MG63 (cell line): ENCODE measurements at places on chromosomes 1 and 21.
A peak's percentile ranks its signal among the peaks of the same experiment; 100 is the strongest.

- no peak for DNase-seq
Measured at GRCh38 chr1:205170532-205171269, 40.8 kb downstream of the DSTYK start.

DNA sequence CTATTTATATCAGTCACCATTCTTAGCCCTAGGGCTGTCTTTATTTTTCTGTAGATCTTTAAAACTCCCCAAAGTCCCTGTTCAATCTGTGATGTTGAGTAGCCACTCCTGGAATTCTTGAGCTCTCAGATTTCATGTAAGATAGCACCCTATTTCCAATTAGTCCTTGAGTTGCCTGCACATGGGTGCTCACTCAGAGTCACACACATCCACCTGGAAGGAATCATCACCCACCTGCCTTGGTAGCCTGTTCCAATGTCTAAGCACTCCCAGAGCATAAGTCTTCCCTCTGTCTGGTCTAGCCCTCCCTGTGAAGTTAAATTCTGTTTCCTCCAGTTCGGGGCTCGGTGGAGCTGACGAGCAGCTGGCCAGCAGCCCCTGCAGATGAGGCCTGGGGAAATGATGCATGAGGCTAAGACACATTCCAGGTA, 14.7 kb upstream of the ATF3 start:
- no peak for DNase-seq

DNA sequence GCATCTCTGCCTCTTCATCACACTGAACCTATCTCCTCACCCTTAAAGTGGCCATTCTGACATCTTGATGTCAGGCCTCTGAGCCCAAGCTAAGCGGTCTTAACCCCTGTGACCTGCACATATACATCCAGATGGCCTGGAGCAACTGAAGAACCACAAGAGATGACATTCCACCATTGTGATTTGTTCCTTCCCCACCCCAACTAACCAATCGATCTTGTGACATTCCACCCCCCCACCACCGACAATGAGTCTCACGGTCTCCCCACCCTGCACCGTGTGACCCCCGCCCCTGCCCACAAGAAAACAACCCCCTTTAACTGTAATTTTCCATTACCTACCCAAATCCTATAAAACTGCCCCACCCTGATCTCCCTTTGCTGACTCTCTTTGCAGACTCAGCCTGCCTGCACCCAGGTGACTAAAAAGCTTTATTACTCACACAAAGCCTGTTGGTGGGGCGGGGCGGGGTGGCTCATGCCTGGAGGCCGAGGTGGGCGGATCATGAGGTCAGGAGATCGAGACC, 21.0 kb upstream of the PINK1 start:
- peak; percentile 80 for DNase-seq

DNA sequence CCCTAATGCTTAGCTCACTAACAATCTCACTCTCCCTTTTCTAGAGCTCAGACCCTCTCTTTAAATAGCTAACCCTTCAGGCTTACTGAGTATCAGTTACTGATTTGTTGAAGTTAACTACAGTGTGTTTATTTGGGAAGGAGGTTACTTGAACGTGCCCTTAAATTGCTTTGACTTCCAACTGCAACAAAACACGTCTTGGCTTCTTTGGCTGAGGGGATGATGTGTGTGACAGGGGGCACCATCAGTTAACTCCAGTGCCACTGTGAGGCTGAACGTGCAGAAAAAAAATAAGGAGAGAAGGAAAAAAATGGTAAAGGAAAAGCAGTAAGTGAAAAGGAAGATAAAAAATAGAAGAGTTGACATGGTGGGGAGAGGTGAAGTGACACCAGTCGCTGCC, 75.1 kb upstream of the NRIP1 start:
- DNase-seq = no peak

DNA sequence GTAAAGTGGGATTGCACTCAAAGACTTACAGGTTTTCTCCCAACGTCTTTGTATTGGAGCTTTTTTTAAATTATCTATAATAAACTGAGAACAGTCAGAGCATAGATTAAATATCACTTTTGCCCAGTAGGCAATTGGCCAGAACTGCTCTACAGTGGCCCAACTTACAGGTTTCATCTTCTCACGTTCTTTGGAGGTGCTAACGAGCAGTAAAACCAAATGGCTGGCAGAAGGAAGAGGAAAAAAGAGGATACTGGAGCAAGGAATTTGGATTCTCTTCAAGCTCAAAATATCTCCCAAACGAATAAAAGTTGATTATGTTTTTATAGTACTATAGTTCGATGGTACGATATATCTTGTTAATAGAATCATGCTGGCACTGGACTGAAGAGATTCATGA, 201.1 kb downstream of the ROR1 start:
- no peak for DNase-seq

DNA sequence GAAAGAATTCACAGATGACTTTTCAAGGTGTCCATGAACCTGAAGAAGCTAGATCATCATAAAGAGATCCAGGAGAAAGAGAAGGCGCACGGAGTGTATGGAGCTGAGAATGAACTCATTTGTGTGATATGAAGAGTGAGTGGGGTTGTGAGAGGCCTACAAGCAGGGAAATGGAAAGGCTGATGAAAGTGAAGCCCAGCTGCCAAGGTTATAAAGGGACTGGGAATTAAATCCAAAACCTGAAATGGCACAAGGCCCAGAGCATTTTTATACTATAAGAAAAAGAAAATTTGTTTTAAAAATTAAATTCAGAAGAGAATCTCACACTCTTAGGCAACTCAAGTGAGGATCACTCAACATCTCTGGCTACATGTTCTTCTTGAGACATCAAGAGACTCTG, 43.4 kb downstream of the HSD3B1 start:
- no peak for DNase-seq

- no peak for DNase-seq
Measured at GRCh38 chr1:79633456-79633855, 626.9 kb upstream of the ADGRL4 start.

DNA sequence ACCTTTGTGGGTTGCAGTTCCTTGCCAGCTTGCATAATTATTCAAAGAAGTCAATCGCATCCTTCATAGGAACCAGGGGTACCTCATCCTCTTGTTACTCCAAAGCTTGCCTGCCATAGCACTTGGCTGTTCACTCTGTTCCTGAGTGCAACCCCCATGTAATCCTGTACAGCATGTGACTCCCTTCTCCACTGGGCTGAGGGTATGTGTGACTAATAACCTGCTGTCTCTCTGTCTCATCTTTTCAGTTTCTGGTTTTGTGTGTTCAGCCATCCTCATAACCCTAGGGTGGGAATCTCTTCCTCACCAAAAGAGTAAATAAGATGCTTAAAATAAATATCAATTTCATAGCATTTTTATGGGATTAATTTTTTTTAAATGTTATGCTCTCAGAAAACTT, 351.9 kb downstream of the S1PR1 start:
- no peak for DNase-seq

- peak; percentile 6 for DNase-seq
Measured at GRCh38 chr1:28104866-28105467, 16.6 kb upstream of the EYA3 start.

DNA sequence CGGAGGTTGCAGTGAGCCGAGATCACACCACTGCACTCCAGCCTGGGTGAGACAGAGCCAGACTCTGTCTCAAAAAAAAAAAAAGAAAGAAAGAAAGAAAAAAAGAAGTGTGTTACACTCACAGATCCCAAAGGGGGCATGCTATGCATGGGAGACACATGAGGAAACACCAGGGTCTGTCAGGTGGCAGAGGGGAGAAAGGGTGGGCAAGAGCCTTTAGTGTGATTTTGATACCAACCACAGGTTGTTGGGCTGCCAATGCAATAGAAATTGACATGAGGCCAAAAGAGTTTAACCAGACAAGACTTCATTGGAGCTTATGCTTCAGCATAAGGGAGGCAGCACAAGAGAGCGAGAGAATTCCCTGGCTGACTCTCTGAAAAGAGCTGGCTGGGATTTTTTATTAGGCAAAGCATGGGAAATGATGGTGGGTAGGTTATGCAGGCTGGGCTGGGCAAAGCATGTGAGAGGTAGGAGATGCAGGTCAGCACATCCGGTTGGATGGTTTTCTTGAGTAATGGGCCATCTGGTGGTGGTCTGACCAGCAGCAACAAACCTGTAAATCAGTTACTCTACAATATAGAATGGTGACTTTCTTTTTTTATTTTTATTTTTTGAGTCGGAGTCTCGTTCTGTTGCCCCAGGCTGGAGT, 11.7 kb upstream of the EXTL1 start:
- DNase-seq = no peak

- no peak for DNase-seq
Measured at GRCh38 chr1:70265946-70266345, 44.8 kb downstream of the SRSF11 start.

- no peak for DNase-seq
Measured at GRCh38 chr21:38474124-38474523, 24.2 kb downstream of the ERG start.

DNA sequence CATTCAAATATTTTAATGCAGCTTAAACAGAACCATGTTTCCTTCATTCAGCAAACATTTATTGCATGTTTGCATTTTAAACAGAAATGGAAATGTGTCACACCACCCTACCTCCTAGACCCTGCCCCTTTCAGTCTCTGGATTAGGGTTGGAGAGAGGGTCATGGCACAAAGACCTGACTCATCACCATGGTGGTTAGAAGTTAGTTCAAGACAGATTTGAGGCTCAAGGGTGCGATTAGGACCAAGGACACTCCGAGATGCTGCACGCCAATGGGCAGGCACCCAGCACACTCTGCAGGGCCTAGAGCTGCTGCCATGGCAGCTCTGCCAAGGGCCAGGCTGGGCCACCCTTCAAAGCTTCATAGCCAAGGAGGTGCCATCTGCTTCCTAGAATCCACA, 86.9 kb downstream of the NAV1 start:
- DNase-seq = peak; percentile 68

DNA sequence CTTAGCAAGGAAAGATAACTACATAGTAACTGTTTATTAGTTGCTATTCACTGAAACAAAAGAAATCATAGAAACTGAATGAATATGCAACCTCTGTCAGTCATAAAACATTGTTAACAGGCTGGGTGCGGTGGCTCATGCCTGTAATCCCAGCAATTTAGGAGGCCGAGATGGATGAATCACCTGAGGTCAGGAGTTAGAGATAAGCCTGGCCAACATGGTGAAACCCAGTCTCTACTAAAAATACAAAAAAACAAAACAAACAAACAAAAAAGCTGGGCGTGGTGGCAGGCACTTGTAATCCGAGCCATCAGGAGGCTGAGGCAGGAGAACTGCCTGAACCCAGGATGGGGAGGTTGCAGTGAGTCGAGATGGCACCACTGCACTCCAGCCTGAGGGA, 44.1 kb downstream of the CRB1 start:
- DNase-seq = peak; percentile 9

DNA sequence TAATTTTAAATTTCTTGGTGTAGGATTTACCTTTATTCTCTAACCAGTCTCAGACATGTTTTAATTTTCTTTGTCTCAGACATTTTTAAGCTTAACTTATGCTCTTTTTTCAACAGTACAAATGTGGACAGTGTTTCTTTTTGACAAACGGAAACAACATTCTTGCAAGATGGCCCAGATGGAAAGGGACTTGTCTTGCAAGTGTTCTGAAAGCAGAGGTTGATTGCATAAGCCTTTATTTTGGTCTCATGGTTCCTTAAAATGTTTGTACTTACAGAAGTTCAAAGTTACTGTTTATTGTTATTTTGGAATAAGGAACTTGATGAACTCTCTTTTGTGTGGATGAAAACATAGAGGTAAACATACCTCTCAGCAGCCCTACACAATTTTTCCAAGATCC, 22.9 kb downstream of the SMAP2 start:
- no peak for DNase-seq

DNA sequence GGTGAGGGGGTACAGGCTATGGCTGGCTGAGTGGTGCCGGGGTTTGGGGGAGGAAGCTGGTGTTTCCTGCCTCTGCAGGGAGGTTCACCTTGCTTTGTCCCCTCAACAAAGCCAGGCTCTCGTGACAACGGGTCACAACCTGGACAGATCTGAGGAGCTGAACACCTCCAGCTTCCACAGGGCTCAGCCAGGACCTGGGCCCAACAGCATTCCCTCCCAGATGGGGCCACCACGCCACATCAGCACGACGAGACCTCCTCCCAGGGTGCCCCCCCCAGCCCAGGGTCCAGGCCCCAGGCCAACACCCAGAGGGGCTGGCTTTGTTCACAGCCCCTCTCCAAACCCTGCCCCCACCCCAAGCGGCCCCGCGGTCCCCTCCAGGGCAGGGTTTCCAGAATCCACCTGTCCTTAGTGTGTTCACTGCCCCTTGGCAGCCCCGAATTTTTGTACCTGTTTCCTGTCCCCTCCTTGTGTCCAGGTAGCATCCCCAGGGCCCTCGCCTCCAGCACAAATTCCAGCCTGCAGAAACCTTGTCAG, 34.7 kb downstream of the UBE2G2 start:
- no peak for DNase-seq

DNA sequence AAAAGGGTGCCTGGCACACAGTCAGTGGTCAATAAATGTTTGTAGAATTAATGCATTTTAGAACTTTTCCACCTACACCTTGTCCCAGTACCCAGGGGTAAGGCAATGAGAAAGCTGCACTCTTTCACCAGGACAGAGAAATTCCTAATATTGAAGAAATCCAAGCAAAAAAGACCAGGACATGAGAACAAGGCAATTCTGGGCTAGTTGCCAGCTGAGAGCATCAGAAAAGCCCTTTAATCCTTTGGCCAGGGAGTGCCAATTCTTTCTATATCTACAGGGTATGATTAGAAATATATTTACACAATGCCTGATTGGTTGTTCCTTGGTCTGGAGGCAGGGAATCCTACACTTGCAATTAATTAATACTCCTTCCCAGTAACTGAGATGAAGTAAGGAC, 492.4 kb upstream of the NFIA start:
- DNase-seq = no peak

DNA sequence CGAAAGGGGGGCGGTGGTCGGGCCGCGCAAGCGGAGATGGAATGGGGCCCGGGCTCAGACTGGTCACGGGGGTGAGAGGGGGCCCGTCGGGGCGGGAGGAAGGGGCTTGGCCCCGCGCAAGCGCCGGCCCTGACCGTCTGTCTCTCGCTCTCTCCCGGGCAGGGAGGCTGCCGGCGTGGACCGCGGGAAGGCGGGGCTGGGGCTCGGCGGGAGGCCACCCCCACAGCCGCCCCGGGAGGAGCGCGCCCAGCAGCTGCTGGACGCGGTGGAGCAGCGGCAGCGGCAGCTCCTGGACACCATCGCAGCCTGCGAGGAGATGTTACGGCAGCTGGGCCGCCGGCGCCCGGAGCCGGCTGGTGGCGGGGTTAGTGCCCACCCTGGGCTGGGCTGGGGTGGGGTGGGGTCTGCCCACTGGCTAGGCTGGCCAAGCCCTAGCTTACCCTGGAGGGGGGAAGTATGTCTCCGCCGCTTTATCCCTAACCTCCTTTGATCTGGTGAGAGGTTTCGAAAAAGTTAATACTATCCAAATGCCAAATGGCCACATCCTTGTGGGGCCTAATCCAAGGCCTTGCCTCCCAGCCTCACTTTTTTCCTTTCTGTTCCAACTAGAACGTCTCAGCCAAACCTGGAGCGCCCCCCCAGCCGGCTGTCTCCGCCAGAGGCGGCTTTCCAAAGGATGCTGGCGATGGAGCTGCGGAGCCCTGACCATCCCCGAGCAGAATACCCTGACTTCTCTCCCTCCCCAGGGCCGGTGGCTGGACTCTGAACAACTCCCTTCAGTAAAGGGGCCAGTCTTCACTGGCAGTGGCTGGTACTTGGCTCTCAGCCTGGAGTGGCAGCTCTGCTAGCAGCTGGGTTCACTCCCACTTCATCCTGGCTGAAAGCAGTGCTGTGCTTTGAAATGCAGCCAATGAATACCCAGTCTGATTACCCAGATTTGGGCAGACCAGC, 636 bp upstream of the YRDC start:
- peak; percentile 86 for DNase-seq
